Inflammatory macrophage (primary cell): ENCODE measurements at places on chromosomes 6 and 20.
A peak's percentile ranks its signal among the peaks of the same experiment; 100 is the strongest.

DNA sequence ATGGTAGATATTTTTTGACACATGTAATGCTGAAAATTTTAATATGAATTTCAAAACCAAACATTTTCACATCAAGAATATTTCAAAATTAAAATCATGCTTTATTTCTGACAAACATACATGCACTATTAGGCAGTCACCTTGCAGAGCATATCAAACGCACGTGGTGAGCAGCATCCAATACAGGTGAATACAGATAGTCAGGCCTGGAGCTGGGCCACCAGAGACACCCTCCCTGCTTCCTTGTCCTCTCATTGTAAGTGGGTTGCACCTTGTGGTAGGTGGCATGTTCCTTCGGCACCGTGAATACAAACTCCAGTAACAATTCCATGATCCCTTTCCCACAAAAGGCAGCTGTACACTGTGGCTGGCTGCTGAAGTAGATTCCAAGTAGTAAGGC, 8.9 kb downstream of the REV3L start:
- no peak for DNase-seq

DNA sequence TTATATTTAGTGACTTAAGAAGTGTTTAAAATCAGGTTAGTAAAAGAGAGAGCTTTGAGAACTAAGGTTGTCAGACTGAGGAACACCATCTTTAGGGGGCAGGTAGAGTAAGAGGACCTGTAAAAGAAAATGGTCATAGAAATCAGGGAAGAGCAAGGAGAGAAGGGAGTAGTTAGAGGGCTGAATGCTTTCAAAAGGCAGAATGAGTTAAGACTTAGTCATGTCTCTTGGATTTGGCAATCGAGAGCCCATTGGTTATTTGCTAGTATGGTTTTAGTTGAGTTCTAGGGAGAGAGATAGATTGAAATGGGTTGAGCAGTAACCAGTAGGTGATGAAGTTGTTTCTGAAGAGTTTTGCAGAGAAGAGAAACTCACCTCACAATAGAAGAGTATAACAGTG, 51.1 kb downstream of the RALGAPB start:
- DNase-seq: no peak

DNA sequence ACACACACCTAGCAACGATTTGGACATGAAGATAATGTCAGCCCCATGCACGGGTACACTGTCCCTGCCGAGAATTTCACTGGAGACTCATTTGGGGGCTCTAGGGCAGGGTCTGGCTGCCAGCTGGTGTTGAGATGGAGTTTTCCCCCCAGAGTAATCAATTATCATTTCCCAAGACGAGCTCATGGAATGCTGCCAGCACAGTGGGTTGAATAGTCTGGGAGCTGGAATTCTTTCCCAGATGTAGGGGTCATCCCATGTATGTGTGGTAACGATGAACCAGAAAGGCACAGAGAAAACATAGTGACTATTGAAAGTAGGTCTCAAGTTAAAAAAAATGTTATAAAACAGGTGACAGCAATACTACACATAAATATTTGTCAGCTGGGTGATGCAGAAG, 579.9 kb downstream of the MAFB start:
- no peak for DNase-seq

- peak; percentile 81 for DNase-seq
Measured at GRCh38 chr6:116446399-116446798, 14.8 kb upstream of the CALHM6 start.

- DNase-seq: no peak
Measured at GRCh38 chr20:41228858-41229257, 88.7 kb downstream of the ZHX3 start.

GRCh38 chr20:19026121-19026878, 186.1 kb upstream of the SLC24A3 start:
- DNase-seq: no peak

- no peak for DNase-seq
Measured at GRCh38 chr6:146972546-146972945, 231.7 kb upstream of the STXBP5 start.

DNA sequence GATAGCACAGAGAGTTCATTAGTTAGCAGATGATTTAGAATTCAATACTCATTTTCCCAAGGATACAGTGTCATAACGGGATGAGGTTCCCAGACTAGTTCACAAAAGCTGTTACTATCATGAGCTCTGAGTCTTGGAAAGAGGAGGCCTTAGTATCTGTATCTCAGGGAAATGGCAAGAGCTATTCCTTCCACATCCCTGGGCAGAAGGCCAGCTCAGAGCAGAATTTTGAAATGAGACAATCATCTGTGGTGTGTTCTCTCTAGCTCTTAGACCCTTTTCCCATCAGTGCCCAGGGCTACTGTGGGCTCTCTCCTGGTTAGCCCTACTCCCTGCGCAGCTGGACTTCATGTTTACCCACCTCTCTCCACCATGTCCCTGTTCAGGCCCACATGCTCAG, 64.5 kb downstream of the JAG1 start:
- no peak for DNase-seq

DNA sequence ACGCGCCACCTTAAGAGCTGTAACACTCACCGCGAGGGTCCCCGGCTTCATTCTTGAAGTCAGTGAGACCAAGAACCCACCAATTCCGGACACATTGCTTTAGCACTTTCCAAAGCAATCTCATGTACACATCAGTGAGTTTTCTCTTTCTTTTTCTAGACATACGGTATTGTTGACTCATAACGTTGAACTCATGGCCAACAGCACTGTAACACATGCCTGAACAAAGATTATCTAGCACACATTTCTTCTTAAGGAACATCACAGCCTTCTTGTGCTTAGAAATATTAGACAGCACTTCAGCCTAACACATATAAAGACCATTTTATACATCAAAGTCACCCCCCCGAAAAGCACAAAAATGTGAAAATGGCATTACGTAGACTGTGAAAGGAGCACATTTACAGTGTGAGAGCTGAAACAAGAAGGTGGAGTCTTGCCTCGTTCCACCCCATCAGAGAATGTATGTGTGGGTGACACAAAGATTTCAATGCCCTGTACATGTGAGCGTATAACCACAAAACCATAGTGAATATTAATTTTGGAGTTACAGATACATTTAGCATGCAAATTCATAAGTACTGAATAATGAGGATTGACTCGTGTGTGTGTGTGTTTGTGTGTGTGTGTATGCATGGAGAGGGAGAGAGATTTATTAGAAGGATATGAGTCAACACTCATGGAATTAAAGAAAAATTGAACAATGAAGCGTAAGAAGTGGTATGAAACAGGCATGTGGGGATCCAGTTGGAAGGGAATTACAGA, 134.1 kb downstream of the FAM83B start:
- DNase-seq: no peak

DNA sequence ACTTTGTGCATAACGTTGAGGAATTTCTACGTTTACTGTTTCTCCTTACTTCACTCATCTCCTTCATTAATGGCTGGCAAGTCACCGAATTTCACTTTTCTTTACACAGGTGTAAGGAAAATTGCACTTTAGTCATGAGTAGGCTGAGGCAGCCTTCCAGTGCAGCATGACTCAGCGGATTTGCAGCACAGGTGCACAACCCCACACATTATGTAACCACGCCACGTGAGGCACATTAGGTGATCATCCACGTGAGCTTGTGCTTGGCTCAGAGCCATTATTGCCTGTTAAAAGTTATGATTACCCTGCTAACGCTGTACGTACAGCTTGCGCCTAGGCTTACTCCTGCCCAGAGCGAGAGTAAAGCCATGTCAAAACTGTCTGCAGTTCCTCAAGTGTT, 158.8 kb downstream of the NKAIN2 start:
- no peak for DNase-seq

GRCh38 chr6:5205035-5205507, 55.7 kb downstream of the LYRM4 start:
- DNase-seq: no peak

DNA sequence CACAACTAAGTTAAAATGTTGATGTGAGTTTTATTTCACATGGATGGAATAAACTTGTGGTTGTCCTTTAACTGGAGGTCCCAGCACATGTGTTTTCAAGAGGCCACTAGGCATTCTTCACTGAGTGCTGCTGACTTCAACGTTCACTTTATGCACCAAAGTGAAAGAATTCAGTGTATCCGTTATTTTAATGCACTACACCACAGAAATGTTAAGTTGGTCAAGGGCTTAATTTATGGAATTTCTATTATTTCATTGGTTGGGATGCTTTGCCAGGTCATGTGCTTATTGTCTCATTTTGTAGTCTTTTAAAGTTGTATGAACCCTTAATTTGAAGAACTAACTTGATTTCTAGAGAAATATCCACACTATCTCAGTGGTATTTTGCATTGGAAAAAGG, 106.4 kb downstream of the PPP1R14C start:
- no peak for DNase-seq

GRCh38 chr20:50579511-50579910, 69.3 kb downstream of the PTPN1 start:
- no peak for DNase-seq

GRCh38 chr6:134060491-134061106, 8.2 kb upstream of the SLC2A12 start:
- no peak for DNase-seq

DNA sequence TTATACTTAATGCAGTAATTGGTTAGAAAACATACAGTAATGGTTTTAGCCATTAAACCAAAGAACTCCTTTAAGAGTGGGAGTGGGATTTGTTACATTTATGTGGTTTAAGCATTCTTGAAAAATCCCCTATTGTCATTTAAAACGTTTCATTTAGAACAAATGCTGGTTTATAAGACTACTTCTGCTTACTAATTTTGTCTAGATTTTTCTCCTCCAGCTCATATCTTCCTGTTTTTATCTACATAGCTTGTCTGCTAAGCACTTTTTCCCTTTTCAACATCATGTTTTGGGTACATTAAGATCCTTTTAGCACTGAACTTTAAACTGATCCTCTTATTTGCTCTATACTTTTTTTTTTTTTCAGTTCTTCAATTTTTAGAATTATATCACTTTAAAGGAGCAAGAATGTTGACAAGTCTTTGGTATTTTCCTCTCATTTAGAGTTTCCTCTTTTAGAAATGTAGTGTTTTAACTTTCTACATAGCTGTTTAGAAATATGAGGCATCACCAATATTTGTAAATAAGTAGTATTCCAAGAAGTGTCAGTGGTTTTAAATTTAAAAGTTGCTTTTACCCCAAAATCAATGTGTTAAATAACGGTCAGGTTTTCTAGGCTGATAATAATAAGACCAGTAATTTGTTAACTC, 80.9 kb downstream of the SESN1 start:
- peak; percentile 7 for DNase-seq

DNA sequence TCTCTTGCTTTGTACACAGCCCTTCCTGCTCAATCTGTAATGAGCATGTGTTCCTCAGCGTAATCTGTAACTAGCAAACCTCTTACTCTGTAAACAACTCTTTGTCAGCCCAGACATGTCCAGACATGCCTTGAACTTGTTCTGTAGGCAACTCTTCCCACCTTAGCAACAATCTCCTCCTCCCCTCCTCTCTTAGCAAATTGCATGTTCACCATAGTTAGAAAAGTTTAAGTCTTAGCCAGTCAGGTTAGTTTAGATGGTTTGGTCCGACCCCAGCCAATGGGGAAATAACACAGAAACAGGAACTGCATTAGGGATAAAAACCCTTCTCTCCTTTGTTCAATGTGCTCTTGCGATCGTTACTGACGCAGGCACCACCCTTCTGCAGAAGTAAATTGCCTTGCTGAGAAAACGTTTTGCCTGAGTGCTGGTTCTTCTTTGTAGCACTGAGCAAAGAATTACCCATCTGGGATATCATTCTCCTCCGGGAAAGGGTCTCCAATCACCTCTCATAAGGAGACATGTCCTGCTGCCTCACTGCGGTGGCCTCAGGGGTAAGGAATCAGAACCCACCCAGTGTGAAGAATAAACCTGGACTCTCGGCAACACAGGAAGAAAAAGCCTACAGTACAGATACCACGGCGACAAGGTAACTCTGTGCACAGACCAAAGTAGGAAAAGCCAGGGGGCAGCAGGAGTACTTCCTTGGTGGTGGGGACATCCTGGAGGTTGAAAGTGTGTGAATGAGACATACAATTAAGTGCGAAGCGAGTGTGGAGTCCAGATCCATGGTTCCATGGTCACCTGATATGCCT, 26.2 kb downstream of the PLN start:
- DNase-seq: no peak

- no peak for DNase-seq
Measured at GRCh38 chr20:33568378-33568777, 78.5 kb downstream of the CBFA2T2 start.
